Activated CD8-positive, alpha-beta memory T cell treated with anti-CD3 and anti-CD28 coated beads for 48 hours (primary cell): ENCODE measurements at places on chromosomes 5 and 9.

DNA sequence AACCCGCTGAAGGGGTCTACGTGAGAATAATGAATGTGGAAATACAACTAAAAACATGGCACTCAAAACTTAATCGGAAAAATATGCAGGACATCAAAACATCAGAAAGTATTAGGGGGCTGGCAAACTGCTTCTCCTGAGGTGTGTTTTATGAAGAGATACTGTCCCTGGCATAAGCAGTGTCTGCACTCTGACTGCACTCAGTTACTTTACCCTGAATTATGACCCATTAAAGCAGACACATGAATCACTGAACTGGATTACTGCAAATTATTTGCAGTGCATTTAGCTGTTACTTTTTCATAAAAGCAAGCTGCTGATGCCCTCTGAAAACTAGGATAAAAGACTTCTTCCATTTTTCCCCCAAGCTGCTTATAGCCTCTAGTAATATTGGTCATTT, 164.9 kb downstream of the AP3B1 start:
- DNase-seq, result no peak

- no peak for DNase-seq
Observed at GRCh38 chr5:73346878-73347408, 101.6 kb downstream of the FOXD1 start.

- no peak for DNase-seq
Observed at GRCh38 chr5:107776506-107776905, 105.8 kb upstream of the EFNA5 start.

DNA sequence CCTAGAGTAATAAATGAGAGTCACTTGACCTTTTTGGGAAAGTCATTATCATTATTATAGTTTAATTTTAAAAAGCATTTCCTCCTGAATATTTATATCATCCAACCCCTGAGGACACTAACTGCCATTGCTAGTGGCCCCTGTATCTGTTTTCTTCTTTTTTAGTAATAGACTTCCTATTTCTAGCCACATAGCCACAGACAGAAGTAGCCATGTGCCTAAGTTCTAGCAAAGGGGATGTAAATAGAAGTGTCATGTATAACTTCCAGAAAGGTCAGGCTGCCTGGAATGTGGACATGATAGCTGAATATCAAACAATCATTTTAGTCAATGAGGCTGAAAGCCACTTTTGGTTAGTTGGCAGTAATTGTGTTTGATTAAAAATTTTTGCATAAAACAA, 37.5 kb upstream of the IQGAP2 start:
- DNase-seq, result no peak

DNA sequence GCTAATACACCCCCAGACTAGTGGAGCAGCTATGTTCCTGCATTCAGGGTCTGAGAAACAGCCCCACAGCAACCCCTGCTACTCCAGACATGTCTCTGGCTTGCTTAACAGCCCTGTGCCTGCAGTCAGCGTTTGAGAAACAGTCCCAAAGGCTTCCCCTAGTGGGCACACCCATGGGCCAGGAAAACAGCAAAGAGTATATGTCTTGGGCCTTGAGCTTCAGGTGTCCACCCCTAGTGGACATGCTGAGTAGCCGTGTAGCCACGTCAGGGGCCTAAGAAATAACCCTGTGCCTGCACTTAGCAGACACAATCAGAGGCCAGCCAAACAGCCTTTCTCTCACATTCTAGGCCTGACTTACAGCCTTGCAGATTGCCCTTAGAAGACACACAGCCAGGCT, 698.6 kb downstream of the PTPRD start:
- DNase-seq, result no peak

DNA sequence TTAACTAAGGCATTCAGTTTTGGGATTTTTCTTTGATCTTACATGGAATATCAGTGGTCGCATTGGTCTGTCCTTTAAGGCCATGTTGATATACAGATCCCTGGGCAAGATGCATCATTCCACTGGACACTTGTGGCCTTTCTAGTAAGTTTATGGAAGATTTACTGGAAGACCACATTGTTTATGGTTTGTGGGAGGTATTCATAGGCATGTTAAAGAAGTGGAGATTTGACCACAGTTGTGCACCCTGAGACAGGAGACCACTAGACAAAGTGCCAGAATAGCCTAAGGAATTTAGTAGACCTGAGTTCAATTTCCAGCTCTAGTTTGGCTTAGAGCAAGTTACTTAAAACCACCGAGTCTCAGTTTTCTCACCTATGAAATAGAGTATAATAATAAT, 383.1 kb upstream of the PAPPA start:
- DNase-seq, result no peak

DNA sequence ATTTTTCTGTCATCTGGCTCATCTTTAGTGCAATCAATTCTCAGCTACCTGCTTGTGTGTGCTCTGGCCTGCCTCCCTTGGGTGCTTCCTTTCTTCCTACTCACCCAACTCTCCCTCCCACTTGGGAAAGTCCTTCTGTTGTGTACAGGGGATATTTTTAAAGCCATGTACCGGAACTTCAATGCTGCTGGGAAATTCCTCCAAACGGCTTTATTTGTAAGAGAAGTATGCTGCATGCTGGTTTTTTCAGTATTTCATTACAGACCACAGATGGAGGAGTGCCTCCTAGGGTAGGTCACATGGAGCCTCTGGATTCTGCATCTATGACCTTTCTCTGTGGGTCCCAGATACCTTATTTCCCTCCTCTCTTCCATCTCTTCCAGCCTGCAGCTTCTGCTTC, 5.4 kb upstream of the HMHB1 start:
- no peak for DNase-seq

DNA sequence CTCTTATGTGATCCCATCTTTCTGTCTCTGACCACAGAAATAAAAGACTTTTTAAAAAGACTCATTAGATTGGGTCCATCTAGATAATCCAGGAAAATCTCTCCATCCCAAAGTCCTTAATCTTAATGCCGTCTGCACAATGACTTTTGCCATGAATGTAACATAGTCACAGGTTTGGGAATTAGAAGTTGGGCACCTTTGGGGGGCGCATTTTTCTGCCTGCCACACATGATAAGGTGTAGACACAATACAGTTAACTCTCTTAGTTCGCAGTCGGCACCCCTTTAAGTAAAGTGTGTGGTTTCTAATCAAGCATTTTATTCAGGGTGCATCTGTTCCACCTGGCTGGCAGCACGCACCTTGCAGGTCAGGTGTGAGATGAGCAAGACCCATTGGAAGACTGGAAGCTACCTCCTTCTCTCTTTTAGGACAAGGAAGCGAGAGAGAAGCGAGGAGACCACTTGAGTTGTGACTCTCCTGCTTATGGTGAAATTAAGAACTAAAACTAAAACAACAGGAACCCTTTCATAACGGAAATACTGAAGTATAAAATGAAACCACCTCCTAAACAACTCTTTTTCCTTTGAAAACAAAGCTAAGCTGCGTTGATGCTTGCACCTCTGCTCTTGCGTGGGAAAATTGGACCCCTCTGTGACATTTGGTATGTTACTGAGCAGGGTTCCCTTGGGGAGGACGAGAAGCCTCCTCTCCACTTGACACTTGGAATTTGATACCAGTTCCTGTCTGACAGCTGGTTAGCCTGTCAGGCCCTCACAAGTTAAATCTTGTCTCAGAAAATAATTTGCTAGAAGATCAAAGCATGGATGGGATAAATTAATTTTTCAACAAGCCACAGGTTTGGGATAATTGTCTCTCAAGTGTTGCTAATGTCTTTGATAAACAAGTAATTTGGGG, 304.6 kb upstream of the DMRT1 start:
- DNase-seq, result no peak

GRCh38 chr9:11159318-11159862, 546.6 kb upstream of the PTPRD start:
- no peak for DNase-seq

GRCh38 chr9:785997-786396, 55.5 kb upstream of the DMRT1 start:
- DNase-seq, result no peak

DNA sequence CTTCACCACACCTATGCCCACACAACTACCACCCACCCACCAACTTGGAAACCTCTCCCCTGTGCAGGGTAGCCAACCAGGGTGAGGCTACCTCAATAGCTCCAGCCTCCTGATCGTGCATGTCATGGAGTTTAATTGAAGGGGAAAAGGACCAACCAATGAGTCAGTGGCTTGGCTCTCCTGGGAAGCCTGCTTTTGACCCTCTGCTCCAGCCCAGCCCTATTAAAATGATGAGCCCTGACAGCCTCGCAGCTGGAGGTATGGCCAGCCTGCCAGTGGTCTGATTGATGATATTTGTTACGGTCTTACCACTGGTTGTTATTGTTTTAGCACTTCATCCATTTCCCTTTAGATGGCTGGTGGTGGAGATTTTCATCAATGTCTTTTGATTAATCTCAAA, 280.4 kb downstream of the SH3GL2 start:
- no peak for DNase-seq

- DNase-seq, result no peak
Observed at GRCh38 chr5:43533646-43534045, 18.7 kb upstream of the C5orf34 start.

DNA sequence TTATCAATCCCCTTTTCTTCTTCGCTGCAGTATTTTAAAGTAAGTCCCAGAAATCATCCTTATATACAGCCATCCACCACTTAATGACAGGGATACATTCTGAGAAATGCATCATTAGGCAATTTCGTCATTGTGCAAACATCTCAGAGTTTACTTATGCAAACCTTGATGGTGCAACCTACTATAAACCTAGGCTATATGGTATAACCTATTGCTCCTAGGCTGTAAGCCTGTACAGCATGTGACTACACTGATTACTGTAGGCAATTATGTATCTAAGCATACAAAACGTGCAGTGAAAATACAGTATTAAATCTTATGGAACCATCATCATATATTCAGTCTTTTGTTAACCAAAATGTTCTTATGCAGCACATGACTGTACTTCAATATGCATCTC, 36.8 kb downstream of the SAXO1 start:
- DNase-seq, result no peak

DNA sequence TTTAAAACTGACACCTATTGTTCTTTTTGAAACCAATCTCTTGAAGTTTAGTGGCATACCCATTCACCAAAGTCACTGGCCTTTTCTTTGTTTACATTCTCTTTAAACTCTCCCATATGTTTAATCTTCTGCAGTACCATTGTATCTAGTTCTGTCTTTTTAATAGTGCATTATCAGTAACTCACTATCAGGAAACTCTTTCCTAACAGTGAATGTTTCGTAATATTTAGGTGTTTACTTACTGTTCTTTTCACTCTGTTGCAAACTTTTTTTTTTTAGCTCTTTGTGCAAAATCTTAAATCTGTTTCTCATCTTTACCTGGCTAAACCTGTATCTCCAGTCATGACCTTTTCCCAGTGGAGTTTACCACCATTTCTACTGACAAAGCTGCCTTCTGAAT, 17.2 kb downstream of the SMAD5 start:
- no peak for DNase-seq

DNA sequence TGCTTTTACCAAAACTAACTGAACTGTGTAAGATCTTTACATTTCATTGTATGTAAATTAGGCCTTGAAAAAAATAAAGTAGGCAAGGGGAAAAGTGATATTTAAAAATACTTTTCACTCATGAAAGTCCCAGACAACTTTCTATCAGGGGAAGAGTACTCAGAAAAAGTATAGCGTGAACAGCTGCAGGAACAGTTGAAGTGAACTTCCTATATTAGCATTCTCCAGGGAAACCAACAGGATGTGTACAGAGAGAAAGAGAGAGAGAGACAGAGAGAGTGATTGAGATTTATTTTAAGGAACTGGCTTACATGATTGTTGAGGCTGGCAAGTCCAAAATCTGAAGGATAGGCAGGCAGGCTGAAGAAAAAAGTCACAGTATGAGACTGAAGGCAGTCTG, 42.0 kb downstream of the ERMP1 start:
- no peak for DNase-seq

DNA sequence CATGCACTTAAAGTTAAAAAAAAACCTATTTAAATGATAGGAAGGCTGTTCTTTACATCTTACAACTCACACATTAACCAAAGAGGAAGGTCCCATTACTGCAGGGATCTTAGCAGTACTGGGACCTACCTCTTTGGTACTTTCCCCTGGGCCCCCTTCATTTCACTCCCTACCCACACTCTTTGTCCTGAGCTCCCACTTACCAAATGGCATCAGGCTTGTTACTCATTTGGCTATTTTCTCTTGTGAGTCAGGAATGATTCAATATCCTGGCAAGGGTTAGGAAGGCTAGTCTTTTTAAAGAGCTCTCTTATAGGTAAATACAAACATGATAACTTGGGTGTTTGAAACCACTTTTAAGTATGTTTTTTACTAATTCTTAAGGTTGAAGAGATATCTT, 117.4 kb upstream of the ELL2 start:
- DNase-seq, result no peak

GRCh38 chr5:172593721-172594235, 47.3 kb upstream of the NEURL1B start:
- no peak for DNase-seq

GRCh38 chr5:145347026-145347616, 488.0 kb downstream of the PRELID2 start:
- no peak for DNase-seq

DNA sequence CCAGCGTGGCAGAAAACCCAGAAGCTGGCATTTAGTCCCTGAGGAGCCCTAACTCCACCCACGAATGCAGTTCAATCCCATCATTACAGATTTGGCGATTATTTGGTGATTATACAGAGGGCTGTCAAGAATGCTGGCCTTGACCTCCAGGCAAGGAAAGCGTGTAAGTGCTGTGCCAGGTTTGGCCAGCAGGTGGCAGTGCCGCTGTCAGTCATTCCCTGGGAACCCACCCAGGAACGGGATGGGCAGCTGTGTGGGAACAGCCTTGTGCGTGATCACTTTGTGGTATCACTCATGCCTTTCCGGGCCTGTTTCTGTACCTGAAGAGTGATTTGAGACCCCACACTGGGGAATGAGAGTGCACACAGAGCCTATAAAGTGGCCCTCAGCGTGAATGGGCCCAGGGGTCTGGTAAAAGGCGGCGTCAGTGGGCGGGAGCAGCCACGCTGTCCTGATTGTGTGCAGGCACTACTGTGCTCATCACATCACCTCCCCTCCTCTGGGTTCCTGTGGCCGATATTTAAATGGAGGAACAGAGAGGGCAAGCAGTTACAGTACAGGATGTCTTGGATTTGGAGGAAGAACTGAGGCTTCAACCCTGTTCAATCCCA, 215.6 kb downstream of the ROR2 start:
- DNase-seq, result peak; percentile 53
